ENCODE measurements at places on chromosomes 13 and 19. TPM values are rescaled to one million over a fixed set of nuclear protein-coding genes. Genes with fewer than 3 reads are reported as not detected.

The MAB21L1 gene
- 3.3 TPM for total RNA-seq

DNA sequence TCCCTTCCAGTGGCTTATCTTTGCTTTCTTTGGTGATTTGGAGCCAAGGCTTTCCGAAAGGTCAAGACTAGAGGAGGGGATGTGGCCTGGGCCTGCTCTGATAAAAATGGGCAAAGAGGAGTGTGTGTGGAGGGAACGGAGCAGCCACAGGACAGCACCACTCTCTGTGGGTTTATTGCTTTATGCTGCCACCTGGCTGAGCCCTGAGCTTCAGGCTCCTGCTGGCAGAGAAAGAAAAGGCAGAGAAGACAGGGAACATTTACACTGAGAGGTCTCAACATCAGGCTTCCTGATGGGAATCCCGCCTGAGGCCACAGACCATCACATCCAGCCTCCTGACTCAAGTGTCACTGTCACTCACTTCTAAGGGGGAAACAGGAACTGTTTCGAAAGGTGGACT, 9.2 kb upstream of the GSX1 start:
- H3K36me3 ChIP-seq, result no peaks in the 10 kb centered on the region
- no peak overlapping the region for H3K27ac ChIP-seq
- H3K4me3 ChIP-seq, result no peak overlapping the region
- peaks cover 12% of the 10 kb centered on the region for H3K27me3 ChIP-seq

DNA sequence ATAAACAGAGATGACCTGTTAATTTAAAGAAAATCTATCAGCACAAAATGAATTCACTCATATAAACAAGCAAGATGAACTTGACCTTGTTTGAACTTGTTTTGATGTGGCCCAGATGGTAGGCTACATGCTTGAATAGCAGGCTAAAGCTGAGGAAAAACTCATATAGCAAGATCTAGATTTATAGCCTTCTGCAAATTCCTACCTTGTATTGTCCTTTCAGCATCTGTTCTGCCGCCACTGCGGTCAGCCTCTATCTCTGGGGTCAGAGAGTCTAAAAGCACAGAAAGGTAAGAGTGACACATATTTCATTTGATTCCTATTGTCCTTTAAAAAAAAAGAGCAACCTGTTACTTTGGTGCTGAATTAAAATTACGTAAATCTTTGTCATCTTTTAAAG, 392.1 kb downstream of the DACH1 start:
- H3K27me3 ChIP-seq, result no peaks in the 10 kb centered on the region
- H3K27ac ChIP-seq, result no peak overlapping the region
- H3K4me3 ChIP-seq, result no peak overlapping the region
- DNase-seq, result no peak
- no peaks in the 10 kb centered on the region for H3K4me1 ChIP-seq

The MZF1 gene
- 33.2 TPM for total RNA-seq

GRCh38 chr19:48830088-48830487, 6.2 kb downstream of the HSD17B14 start:
- H3K4me1 ChIP-seq, result no peaks in the 10 kb centered on the region
- H3K36me3 ChIP-seq, result peaks cover 24% of the 10 kb centered on the region
- DNase-seq, result no peak
- H3K27me3 ChIP-seq, result no peaks in the 10 kb centered on the region
- no peak overlapping the region for H3K4me3 ChIP-seq
- no peak overlapping the region for H3K27ac ChIP-seq

The NCR1 gene
- not detected for total RNA-seq

The MISP3 gene
- total RNA-seq, result 87.9 TPM

- H3K27ac ChIP-seq, result no peak overlapping the region
- no peak overlapping the region for H3K4me3 ChIP-seq
- no peaks in the 10 kb centered on the region for H3K4me1 ChIP-seq
- no peaks in the 10 kb centered on the region for H3K36me3 ChIP-seq
- no peak for DNase-seq
- H3K27me3 ChIP-seq, result no peaks in the 10 kb centered on the region
Measured at GRCh38 chr19:33273065-33273736, 29.1 kb downstream of the CEBPA start.

DNA sequence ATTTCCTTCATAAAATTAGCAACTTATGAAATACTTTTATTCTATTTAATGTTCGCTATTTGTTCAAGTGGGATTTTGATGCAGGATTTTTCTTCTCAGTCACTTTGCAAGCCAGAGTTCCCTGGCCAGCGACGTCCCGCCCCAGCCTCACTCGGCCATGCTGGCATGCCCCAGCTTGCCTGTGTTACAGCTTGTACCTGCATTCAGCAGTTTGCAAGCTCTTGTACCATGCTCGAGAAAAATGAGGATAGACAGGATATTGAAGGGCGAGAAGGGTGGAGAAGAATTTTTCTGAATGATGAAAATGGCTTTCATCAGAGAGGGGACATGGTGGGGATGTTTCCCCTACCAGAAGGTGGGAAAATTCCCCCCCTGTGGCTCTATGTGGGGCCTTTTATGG, 2180.2 kb upstream of the PCDH20 start:
- no peak for DNase-seq
- H3K4me1 ChIP-seq, result no peaks in the 10 kb centered on the region
- no peaks in the 10 kb centered on the region for H3K27me3 ChIP-seq
- H3K4me3 ChIP-seq, result no peak overlapping the region
- H3K36me3 ChIP-seq, result no peaks in the 10 kb centered on the region
- no peak overlapping the region for H3K27ac ChIP-seq

The OR7D2 gene
- not detected for total RNA-seq

GRCh38 chr13:33078263-33078662, 62.0 kb downstream of the KL start:
- H3K27ac ChIP-seq, result no peak overlapping the region
- H3K36me3 ChIP-seq, result no peaks in the 10 kb centered on the region
- H3K27me3 ChIP-seq, result no peaks in the 10 kb centered on the region
- no peaks in the 10 kb centered on the region for H3K4me1 ChIP-seq

- H3K27ac ChIP-seq, result no peak overlapping the region
- no peaks in the 10 kb centered on the region for H3K27me3 ChIP-seq
- no peak overlapping the region for H3K4me3 ChIP-seq
- H3K36me3 ChIP-seq, result no peaks in the 10 kb centered on the region
Measured at GRCh38 chr13:51249255-51249654, 27.1 kb downstream of the FAM124A start.

GRCh38 chr13:41613471-41613870, 156.1 kb downstream of the RGCC start:
- peaks cover 6% of the 10 kb centered on the region for H3K4me1 ChIP-seq
- H3K36me3 ChIP-seq, result peaks cover 6% of the 10 kb centered on the region
- DNase-seq, result no peak

The FFAR2 gene
- total RNA-seq, result not detected

The FLT1 gene
- total RNA-seq, result 24.1 TPM

DNA sequence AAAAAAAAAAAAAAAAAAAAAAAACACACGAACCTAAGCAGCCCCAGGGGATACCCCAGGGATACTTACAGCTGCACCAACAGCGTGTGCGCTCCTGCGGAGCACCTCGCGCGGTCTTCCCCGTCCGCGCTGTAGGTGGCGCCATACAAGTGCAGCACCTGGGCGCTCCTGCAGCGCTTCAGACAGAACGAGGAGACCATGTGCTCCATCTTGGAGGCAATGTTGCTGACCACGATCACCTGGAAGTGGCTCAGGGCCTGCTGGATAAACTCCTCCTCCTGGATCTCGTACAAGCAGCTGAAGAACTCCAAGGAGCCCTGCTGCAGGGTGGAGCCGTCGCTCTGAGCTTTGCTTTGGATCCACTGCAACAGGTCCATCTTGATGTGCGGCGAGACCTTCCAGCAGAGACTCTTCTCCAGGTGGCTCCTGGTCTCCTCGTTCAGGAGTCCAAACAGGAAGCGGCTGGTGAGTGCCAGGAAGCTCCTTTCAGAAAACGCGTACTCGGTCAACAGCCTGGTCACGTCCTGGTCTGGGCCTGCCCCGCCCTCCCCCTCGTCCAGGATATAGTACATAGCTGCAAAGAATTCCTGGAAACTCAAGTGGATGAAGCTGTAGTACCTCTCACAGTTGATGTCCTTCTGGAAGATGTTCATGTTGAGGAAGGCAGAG, 14.5 kb downstream of the NLRP12 start:
- H3K36me3 ChIP-seq, result no peaks in the 10 kb centered on the region
- no peak overlapping the region for H3K27ac ChIP-seq
- H3K27me3 ChIP-seq, result no peaks in the 10 kb centered on the region
- no peak overlapping the region for H3K4me3 ChIP-seq

GRCh38 chr13:82766732-82767321, 1115.4 kb downstream of the SLITRK1 start:
- H3K4me3 ChIP-seq, result no peak overlapping the region
- H3K27me3 ChIP-seq, result no peaks in the 10 kb centered on the region
- DNase-seq, result no peak
- no peak overlapping the region for H3K27ac ChIP-seq

DNA sequence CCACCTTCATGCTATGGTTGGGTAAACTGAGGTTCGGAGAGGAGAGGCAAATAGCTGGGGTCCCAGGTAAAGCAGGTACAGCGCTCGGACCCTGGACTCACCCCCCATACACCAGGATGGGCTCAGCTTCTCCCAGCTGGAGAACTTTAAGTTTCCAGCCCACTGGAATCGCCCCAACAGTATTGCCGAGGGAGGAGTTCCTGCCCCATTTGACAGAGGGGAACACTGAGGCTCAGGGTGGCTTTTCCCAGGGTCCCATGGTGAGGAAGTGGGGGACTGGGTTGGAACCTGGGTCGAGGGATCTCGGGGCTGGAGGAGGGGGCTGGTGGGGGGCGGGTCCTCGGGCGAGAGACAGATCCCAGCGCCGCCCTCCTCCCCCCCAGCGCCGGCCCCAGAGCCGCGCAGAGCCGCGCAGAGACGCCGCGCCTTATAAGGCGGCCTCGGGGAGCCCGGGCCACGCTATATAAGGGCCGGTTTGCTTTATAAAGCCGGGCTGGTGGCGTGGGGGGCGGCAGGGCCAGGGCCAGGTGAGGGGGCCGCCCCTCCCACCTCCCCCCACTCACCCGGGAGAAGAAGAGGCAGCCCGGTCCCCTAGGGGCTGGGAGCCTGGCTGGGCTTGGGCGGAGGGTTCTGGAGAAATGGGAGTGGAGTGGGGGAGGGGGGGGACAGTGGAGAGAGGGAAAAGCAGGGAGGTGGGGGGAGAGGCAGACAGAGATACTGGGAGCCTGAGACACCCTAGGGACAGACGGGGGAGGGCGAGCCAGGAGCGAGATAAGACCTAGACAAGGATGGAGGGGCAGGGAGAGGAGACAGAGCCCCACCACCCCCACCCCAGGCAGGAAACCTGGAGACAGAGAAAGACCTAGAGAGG, 1.1 kb downstream of the CNN1 start:
- no peak for DNase-seq
- peaks cover 6% of the 10 kb centered on the region for H3K4me1 ChIP-seq
- H3K4me3 ChIP-seq, result no peak overlapping the region
- no peaks in the 10 kb centered on the region for H3K36me3 ChIP-seq
- H3K27me3 ChIP-seq, result peaks cover 4% of the 10 kb centered on the region
- H3K27ac ChIP-seq, result no peak overlapping the region

The LMTK3 gene
- total RNA-seq, result 3.9 TPM

The ATP4A gene
- 4.8 TPM for total RNA-seq

The SLC44A2 gene
- total RNA-seq, result 48.8 TPM

The ICAM1 gene
- total RNA-seq, result 33.9 TPM

The PRTN3 gene
- total RNA-seq, result not detected

DNA sequence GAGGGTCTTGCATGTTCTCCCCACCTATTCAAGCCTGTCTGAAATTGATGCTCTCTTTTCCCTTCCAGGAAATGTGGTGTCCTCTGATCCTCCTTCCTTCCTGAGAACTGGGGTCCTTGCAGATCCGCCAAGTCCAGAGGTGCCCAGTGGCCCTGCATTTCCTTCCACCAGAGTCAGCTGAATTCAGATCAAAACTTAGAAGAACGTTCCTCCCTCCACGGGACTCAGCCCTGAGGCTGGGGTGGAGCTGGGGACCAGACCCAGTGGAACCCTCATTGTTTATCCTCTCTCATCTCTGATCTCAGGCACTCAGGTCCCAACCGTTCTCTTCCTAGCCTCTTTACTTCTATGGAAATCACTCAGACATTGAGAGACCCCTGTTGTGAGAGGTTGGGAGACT, 477.3 kb downstream of the TSHZ3 start:
- no peak overlapping the region for H3K27ac ChIP-seq
- no peak overlapping the region for H3K4me3 ChIP-seq
- no peaks in the 10 kb centered on the region for H3K36me3 ChIP-seq
- no peaks in the 10 kb centered on the region for H3K4me1 ChIP-seq
- no peak for DNase-seq

The TNFRSF19 gene
- total RNA-seq, result 2.1 TPM

The ZNF571 gene
- 11.4 TPM for total RNA-seq

GRCh38 chr13:107223867-107224266, 655.9 kb upstream of the ARGLU1 start:
- no peaks in the 10 kb centered on the region for H3K36me3 ChIP-seq
- H3K4me3 ChIP-seq, result no peak overlapping the region
- H3K27ac ChIP-seq, result no peak overlapping the region
- H3K4me1 ChIP-seq, result no peaks in the 10 kb centered on the region
- DNase-seq, result no peak

GRCh38 chr13:24661713-24662112, 18.5 kb upstream of the ATP12A start:
- no peak overlapping the region for H3K27ac ChIP-seq
- H3K36me3 ChIP-seq, result no peaks in the 10 kb centered on the region
- no peak for DNase-seq
- no peaks in the 10 kb centered on the region for H3K27me3 ChIP-seq
